ENCODE measurements at places on chromosomes 7 and 10.

DNA sequence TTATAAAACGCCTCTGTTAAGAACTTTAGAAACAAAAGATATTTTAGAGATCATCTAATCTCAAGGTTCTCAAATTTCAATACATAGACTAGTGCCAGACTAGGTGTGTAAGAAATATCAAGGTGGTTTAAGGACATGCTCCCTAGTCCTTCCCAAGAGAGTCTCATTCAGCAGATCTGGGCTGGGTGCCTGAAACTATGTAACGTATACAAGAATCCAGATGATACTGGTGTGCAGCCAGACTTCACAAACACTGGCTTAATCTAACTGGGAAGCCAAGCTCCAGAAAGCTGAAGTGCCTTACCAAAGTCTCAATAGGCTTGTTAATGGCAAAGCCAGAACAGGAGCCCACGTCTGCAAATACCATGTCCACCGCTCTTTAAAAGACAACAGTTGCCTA lies 105.0 kb upstream of the AMPH start:
- DNase-seq = no peak

GRCh38 chr10:109866168-109866994 lies 56.9 kb downstream of the XPNPEP1 start:
- DNase-seq = no peak

- no peak for DNase-seq
These were observed 208.8 kb upstream of the HPS1 start for GRCh38 chr10:98655492-98655891.

DNA sequence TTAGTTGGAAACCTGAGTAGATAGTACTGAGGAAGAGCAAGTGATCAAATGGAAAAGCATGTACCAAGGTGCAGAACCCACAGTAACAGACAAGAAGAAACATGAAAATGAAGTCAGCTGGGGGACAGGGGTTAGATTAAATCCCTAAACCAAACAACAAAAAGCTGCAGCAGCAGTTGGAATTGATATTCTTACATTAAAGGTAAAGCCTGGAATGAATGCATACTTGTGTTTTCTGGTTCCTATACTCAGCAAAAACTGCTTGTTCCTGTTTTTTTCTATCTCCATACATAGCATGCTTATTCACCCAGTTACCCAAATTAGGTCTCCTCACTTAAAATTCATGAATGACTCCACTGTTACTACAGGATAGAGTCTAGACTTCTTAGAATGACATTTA lies 92.4 kb downstream of the TPST1 start:
- no peak for DNase-seq

DNA sequence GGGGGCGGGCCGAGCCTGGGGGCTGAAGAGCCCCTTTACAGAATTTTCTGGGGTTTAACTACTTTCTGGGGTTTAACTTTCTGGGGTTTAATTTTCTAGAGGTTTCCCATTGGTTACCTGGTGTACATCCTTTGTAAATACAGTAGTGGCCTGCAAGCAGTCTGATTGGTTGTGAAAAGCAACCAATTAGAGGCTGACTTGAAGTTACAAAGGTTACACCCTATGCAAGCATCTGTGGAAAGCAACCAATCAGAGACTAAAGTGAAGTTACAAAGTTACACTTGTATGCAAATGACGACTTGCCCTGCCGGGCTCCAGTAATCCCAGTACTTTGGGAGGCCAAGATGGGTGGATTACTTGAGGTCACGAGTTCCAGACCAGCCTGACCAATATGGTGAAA lies 27.4 kb downstream of the GTF2I start:
- no peak for DNase-seq

- no peak for DNase-seq
These were observed 251.2 kb upstream of the GRB10 start for GRCh38 chr7:51033727-51034520.

- DNase-seq = no peak
These were observed 47.3 kb upstream of the VIPR2 start for GRCh38 chr7:159192013-159192412.

DNA sequence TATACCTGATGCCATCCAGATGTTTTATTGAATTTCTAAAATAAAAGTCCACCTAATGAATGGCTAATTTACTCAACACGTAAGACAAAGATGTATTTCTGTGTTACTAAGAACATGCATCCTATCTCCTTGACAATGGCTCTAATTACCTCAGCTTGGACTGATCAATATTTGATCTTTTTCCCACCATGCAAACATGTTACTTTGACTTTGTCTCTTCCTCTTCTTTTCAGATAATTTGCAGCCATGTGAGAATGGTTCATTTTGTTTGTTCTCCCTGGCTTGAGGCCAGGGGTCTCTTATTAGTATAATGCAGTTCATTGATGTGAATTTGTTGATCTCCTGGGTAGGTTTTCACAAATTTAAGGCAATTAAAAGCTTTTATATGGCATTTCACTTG lies 302.1 kb downstream of the ADK start:
- no peak for DNase-seq

DNA sequence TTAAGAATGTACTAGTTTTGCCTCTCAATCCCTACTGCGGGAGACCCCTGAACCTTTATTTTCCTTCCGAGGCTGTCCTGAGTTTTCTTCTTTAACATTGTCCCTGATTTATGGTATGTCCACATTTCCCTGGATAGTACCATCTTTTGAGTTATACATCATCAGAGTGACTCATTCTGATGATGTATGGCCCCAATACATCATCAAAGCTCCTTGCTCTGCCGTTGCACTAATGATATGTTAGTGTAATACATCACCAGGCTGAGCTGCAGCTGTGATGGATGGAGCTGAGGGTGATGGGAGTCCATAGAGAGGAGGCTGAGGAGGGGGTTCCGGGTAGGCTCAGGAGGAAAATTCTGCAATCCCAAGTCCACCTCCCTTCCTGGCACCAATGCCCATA lies 986.5 kb downstream of the KCNMA1 start:
- DNase-seq = no peak

DNA sequence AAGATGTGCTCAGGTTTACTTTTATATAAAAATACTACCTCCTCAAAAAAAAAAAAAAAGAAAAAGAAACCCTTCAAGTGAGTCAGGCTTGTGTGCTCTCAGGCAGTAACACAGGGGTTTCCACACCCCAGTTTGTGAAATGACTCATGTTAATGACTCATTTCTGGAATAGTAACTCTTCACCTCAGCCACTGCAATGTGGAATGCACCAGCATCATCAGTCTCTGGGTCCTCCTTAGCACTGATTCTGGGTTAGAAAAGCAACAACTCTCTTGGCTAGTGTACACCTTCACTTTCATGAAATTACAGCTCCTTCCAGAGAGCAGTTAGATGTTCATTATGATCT lies 110.6 kb downstream of the EMX2 start:
- no peak for DNase-seq

GRCh38 chr7:82284936-82285519 lies 158.5 kb downstream of the CACNA2D1 start:
- DNase-seq = no peak

DNA sequence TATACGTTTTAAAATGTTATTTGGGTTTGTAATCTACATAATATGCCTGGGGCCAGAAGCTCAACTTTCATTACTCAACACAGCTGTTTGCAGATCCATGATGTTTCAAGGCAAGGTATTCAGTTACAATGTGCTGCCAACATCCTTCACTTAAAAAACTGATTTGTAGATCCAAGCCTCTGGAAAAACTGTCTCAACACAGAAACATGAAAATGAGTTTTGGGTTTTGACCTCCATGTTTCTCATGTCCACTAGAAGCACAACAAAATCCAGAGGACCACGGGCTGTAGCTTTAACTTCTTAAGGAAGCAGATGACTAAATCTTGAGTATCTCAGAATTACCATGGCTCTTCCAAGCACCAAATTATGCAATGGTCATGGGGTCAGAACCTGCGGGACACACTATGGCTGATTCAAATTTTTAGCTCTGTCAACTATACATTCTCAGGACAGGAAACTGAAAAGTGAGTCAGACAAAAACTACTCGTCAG lies 247.1 kb upstream of the GRB10 start:
- no peak for DNase-seq

- DNase-seq = no peak
These were observed 131.1 kb upstream of the CDK1 start for GRCh38 chr10:60646966-60647796.

GRCh38 chr7:111229916-111230315 lies 139.0 kb downstream of the LRRN3 start:
- DNase-seq = no peak

DNA sequence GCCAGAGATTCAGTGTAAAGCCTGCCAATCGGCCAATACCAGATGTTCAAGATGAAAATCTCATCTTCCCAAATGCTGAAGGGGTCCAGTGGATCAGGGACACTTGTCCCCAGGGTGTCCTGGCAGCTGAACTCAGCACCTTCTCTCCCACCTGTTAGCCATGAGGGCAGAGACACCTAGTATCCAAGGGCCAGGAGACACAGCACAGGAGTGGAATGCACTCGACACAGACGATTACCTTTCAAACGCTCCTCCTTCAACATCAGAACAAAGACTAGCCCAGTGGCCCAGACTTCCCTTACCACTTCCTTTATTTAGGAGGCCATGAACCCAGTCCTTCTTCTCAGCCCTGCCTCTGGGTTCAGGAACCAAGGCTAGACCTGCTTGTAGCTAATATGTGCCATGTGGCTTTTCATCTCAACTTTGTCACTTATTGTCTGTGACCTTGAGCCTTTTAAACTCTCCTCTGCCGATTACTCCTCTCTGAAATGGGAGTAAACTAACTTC lies 180.3 kb upstream of the PLXNA4 start:
- no peak for DNase-seq

- no peak for DNase-seq
These were observed 44.3 kb downstream of the ERLIN1 start for GRCh38 chr10:100141446-100142087.

- no peak for DNase-seq
These were observed 23.9 kb downstream of the ESYT2 start for GRCh38 chr7:158805414-158805813.

- no peak for DNase-seq
These were observed 225.0 kb downstream of the CELF2 start for GRCh38 chr10:11242443-11243387.

GRCh38 chr10:132600416-132600815 lies 62.8 kb downstream of the INPP5A start:
- no peak for DNase-seq

- DNase-seq = peak; percentile 68
These were observed 573 bp downstream of the BLVRA start for GRCh38 chr7:43758822-43759683.

GRCh38 chr7:142616121-142616643 lies 133.1 kb upstream of the PRSS1 start:
- DNase-seq = no peak

- no peak for DNase-seq
These were observed 991.5 kb downstream of the NRG3 start for GRCh38 chr10:82866424-82867020.

DNA sequence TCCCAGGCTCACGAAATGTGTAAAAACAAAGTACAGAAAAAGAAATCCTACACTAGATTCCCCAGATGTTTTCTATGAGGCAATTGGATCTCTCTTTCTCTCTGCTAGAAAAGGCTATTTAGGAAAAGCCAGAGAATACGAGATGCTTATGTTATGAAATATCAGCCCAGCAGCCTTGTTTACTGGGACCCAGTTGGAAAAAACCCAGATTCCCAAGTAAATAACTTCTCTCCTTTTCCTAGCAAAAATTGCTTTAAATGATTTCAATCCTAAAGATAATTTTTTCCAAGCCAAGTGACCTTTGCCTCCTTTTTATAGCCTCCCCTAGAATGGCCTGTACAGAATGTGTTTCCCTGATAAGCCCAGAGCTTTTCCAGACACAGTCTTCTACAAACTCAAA lies 199.3 kb downstream of the PLXNA4 start:
- no peak for DNase-seq

DNA sequence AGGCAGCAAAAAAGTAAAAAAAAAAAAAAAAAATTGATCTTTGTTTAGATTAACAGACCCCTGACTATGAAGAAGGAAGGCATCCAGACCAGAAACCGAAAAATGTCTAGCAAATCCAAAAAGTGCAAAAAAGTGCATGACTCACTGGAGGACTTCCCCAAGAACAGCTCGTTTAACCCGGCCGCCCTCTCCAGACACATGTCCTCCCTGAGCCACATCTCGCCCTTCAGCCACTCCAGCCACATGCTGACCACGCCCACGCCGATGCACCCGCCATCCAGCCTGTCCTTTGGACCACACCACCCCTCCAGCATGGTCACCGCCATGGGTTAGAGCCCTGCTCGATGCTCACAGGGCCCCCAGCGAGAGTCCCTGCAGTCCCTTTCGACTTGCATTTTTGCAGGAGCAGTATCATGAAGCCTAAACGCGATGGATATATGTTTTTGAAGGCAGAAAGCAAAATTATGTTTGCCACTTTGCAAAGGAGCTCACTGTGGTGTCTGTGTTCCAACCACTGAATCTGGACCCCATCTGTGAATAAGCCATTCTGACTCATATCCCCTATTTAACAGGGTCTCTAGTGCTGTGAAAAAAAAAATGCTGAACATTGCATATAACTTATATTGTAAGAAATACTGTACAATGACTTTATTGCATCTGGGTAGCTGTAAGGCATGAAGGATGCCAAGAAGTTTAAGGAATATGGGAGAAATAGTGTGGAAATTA lies 19.4 kb downstream of the GATA3 start:
- no peak for DNase-seq

- no peak for DNase-seq
These were observed 18.2 kb downstream of the HNRNPF start for GRCh38 chr10:43390759-43391158.

- DNase-seq = no peak
These were observed 182.7 kb upstream of the PRPS1L1 start for GRCh38 chr7:18210377-18210776.

Data from lower lobe of right lung (tissue), 2 donors.